Neural progenitor cell (in vitro differentiated cells): ENCODE measurements at places on chromosomes 16 and 17. TPM values are rescaled to one million over a fixed set of nuclear protein-coding genes. Genes with fewer than 3 reads are reported as not detected.

DNA sequence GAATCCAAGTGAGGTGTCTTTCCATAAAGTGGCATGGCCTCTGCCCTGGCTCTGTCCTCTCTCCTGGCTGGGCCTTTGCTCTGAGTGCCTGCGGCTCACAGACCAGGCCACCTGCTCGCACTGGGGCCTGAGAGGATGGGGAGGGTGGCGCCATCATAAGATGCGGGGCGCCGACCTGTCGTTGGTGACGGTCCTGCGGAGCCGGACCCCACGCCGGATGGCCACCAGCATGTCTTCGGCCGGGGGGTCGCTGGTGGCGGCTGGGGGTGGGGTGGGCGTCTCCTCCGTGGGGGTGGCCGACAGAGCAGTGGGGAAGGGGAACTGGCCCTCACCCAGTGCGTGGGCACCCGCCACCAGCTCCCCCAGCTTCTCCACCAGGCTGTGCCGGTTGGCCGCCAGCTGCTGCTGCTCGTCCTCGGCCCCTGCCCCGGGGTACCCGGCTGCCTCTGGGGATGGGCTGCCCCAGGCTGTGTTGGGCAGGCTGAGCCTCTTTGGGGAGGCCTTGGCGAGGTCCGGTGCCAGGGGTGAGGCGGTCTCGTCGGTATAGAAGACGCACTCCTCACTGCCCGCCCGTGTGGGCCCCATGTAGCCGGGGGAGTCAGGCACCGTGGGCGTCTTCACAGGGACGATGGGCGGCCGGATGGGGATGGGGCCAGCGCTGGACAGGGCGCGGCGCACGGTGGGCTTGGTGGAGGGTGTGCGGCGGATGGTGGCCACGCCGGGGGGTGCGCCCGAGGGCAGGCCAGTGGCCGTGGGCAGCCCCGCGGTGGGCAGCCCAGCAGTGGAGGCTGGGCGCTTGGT lies 17.4 kb downstream of the IL34 start:
- DNase-seq, result no peak
- H3K4me3 ChIP-seq, result no peak overlapping the region

- H3K4me1 ChIP-seq, result peaks cover 3% of the 10 kb centered on the region
- peaks cover 18% of the 10 kb centered on the region for H3K27me3 ChIP-seq
- no peak overlapping the region for H3K27ac ChIP-seq
- peak; percentile 41 for DNase-seq
- H3K4me3 ChIP-seq, result peak overlapping the region; percentile 100
These were observed 24.9 kb upstream of the RFFL start for GRCh38 chr17:35088356-35088880.

GRCh38 chr17:79915850-79916430 lies 76.7 kb upstream of the CBX4 start:
- no peak overlapping the region for H3K4me3 ChIP-seq
- no peak overlapping the region for H3K27ac ChIP-seq
- peaks cover 3% of the 10 kb centered on the region for H3K27me3 ChIP-seq
- no peaks in the 10 kb centered on the region for H3K36me3 ChIP-seq
- H3K4me1 ChIP-seq, result no peaks in the 10 kb centered on the region

- H3K27ac ChIP-seq, result no peak overlapping the region
- no peaks in the 10 kb centered on the region for H3K27me3 ChIP-seq
- H3K4me3 ChIP-seq, result no peak overlapping the region
- H3K36me3 ChIP-seq, result no peaks in the 10 kb centered on the region
- DNase-seq, result no peak
These were observed 40.6 kb downstream of the MPRIP start for GRCh38 chr17:17082878-17083277.

GPR179 gene
- total RNA-seq, result 0.22 TPM in 1 of 2 replicates, not detected in the other

- no peak for DNase-seq
- H3K27ac ChIP-seq, result no peak overlapping the region
- no peaks in the 10 kb centered on the region for H3K4me1 ChIP-seq
- no peaks in the 10 kb centered on the region for H3K36me3 ChIP-seq
- no peaks in the 10 kb centered on the region for H3K27me3 ChIP-seq
These were observed 8.0 kb downstream of the OSBPL7 start for GRCh38 chr17:47813512-47814031.
